ENCODE measurements at places on chromosomes 11 and 22.
A peak's percentile ranks its signal among the peaks of the same experiment; 100 is the strongest.

DNA sequence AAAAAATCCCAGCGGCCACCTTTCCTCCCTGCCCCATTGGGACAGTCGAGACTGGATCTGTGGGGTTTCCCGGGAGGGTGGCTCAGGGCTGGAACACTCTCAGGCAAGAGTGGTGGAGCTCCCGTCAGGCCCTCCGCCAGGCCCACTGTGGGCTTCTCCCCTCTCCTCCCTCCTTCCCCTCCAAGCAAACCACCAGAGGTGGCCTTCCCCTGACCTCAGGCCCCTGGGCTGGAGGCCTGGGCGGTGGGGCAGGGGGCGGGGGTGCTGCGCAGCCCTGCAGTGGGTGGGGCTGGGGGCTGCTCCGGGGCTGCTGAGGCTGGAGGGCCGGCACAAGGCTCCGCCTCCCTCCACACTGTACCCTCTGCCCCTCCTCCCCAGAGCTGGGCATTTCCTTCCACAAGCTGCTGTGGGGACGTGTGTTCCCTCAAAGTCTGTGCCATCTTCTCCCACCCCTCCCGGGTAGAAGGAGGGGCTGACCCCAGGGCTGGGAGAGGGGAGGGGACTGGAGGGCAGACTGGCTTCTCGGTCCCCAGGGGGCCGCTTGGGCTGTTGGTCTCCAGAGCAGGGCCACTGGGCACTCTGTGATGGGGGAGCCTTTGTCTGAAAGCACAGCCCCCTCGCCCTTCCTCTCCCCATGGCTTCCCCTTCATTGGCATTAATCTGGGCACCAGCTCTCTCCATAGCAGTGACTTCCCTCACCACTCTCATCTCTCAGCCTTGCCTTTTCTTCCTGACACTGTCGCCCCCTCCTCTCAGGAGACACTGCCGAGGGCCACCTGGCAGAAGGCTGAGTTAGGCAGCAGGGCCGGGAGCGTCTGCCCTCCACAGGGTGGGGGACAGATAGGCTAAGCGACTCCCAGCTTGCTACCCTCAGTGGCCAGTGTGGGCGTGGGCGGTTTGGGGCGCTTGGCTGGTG, 7.1 kb downstream of the RCOR2 start:
- DNase-seq = peak; percentile 32

DNA sequence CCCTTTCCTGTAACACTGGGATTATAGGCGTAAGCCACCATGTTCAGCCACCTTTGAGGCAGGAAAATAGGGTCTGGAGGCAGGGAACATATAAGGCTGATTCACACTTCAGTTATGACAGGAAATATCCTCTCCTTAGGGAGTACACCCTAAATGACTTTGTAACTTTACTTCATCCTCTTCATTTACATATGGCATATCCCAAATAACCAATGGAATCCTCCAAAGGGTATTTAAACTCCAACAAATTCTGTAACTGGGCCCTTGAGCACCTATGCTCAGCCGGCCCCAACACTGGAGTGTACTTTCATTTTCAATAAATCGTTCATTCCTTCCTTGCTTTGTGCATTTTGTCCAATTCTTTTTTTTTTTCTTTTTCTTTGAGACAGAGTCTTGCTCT, 1.6 kb upstream of the KAT5 start:
- no peak for DNase-seq

GRCh38 chr11:72947229-72947628, 133.0 kb downstream of the ATG16L2 start:
- DNase-seq = no peak

DNA sequence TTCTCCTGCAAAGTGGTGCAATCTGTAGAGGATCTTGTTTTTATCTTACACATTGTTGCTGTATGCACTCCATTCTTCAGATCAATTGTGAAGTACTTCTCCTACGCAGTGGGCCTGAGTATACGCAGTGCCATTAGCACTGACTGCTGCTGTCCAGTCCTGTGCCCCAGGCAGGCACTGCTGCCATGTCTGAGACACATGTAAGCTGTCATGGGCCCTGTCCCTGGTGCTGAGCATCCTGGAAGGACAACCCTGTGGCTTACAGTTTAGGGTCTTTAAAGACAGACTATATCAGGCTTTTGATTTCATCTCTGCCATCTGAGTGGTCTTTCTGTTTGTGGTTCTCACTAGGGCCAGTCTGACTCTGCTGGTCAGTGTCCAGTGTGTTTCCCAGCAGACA, 44.8 kb upstream of the PTPN5 start:
- no peak for DNase-seq

- no peak for DNase-seq
Observed at GRCh38 chr22:39610766-39611165, 40.2 kb downstream of the CACNA1I start.

DNA sequence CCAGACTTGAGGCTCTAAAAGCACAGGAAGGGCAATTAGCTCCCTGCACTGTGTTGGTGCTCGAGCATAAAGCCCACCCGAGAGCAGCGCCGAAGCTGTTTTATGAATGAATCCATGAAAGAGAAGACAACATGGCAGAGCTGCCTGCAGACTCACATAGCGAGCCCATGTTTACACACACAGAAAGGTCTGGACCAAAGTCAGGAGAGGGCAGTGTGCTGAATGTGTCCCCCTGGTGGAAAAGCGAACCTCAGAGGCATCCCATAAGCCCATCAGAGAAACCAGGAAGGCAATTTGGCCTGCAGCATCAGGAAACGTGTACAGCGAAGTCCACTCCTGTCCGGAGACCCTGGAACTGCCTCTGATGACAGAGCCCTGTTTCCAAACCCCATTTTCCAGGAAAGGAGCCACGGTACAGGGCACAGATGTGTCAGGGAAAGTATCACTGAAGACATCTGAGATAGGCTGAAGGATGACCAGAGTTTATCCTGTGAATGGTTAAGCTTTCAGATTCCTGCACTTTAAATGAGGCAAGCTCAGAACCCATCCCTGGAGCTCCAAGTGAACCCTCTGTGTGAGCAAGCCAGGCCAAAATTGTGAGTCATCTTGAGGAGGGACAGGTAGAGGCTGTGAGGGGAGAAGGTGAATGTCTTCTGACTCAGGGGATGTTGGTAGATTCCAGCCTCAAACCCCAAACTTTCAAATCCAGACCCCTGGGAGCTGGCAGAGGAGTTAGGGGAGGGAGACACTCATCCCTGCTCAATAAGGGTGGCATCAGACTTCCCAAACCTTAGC, 36.9 kb downstream of the CHRDL2 start:
- DNase-seq = no peak

Data from NCI-H526 (cell line).